ENCODE measurements at places on chromosomes 3 and 15.

DNA sequence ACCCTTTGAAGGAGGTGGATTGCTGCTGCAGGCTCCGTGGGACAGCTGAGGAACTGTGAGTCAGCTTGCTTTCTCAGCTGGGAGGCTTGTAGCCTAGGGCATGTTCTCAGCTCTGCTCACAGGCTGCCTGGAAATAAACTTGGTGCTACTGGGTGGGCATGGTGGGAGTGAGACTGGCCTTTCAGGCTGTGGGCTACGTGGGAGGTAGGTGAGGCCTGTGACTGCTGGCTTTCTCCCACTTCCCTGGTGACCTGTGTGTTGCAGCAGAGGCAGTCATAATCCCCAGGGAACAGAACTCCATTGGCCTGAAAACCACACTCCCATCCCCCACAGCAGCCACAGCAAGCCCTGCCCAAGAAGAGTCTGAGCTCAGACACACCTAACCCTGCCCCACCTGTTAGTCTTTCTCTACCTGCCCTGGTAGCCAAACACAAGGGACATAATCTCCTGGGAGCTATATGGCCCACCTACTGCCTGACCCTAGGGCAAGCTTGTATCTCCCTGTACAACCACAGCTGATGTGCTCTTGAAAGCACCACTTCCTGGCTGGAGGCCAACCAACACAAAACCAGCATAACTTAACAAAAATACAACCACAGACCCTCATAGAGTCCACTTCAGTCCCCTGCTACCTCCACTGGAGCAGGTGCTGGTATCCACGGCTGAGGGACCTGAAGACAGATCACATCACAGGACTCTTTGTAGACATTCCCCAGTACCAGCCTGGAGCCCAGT is 236.5 kb downstream of the SQOR start:
- no peak for DNase-seq

DNA sequence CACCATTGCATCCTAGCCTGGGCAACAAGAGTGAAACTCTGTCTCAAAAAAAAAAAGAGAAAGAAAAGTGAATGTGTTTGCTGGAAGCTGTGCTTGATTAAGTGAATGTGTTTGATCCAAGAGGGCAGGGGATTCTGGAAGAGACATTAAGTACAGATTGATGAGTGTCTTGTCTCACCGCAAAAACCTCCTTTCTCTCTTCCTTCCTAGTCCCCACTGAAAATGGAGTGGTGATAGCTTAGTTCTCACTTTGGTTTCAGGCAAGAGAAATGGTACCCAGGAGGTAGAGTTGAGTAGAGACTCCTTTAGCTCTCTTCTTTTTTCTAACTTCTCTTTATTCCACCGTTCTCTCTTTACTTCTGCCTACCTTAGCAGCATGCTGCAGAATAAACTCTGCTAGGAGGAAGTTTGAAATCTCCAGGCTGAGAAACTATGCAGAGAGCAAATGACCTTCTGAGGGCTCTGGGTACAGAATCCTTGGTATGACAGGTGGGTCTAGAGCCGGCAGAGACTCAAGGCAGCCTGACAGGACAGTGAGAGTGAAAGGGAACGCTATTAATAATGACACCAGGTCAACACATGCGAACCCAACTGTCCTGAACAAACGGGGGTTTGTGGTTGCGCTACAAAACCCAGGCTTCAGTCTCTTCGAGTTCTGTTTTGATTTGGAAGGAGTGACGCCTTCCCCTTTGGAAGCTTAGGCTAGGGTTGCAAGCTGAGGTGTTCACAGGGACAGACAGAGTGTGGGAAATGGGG is 74.9 kb downstream of the SMAD3 start:
- DNase-seq = no peak

- DNase-seq = no peak
Measured at GRCh38 chr15:99296386-99296785, 45.1 kb downstream of the LRRC28 start.

GRCh38 chr3:127120851-127121647 is 71.9 kb upstream of the PRR23E start:
- DNase-seq = no peak

- no peak for DNase-seq
Measured at GRCh38 chr3:46096336-46096735, 69.1 kb upstream of the XCR1 start.

DNA sequence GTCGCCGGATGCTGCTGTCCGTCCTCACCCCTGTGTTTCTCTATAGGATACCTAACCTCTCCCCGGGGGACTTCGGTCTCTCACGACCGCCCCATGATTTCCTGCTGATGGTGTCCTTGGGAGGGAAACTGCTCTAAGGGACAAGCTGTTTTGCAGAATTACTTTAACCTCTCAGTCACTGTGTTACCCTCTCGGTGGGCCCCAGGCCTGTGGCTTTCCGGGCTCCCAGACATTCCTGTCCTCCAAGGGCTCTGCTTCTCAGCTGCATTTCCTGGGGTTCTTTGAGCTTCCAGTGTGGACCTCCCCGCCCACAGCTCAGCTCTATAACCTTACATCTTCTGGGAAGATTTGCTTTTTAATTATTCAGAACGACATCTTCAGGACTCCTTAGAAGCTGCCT is 40.9 kb downstream of the CHST2 start:
- no peak for DNase-seq

DNA sequence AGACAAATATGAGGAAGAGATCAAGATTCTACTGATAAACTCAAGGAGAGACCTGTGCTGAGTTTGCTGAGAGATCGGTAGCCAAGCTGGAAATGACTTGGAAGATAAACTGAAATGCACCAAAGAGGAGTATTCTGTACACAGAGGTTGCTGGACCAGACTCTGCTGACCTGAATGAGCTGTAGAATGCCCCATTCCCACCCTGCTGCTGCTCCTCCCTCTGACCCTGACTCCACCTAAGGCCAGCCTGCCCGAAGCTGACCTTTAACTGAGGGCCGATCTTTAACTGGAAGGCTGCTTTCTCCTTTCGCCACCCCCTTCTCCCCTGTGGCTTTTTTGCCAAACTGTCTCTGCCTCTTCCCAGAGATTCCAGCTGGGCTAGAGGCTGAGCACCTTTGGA is 34.6 kb downstream of the CDIN1 start:
- DNase-seq = no peak

DNA sequence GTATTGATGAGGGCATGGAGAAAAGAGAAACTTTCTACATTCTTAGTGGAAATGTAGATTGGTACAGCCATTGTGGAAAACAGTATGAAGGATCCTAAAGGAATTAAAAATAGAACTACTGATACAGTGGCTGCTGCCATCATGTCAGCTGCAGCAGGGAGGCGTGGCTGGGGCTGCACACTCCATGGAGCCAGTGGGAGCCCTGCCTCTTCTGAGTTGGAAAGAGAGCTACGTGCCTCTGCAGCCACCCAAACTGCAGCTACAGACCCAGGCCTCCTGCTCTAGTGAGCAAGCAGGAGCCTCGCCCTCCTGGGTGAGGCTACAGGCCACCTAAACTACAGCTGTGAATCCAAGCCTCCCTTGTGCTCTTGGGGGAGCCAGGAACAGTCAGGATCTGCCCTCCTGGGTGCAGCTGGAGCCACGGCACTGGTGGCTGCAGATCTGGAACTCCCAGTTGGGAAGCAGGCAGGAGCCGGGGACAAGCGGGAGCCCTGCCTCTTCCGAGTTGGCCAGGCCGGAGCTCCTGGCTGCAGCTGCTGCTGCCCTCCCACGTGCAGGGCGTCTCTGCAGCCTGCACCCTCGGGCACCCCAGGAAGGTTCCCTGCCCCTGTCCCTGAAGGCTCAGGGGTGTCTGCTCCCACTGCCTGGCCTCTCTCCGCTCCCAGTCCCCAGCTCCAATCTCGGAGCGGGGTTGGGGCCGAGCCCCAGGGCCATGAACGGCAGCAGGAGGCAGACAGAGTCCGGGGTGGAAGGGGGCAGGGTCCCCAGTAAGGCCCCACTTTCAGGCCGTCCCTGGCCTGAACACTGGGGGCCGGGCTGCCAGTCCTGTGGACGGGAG is 64.5 kb downstream of the THBS1 start:
- no peak for DNase-seq

DNA sequence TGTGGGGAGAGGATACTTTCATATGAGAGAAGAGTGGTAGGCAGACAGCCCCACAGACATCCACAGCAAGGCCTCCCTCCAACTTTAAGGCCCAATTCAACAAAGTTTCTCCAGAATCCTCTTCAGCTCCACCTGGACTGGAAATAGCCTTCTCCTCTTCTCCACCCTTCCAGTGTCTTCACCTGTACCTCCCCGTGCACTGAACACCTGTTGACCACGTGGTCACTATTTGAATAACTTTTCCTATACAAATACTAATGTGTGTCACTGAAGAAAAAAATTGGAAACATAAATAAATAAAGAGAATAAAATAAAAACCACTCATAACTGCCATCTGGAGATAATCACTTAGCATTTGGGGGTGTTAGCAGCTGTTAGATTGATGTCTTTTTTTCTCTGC is 52.9 kb downstream of the CCNL1 start:
- DNase-seq = no peak

- DNase-seq = no peak
Measured at GRCh38 chr15:40313531-40314398, 6.0 kb upstream of the PLCB2 start.

DNA sequence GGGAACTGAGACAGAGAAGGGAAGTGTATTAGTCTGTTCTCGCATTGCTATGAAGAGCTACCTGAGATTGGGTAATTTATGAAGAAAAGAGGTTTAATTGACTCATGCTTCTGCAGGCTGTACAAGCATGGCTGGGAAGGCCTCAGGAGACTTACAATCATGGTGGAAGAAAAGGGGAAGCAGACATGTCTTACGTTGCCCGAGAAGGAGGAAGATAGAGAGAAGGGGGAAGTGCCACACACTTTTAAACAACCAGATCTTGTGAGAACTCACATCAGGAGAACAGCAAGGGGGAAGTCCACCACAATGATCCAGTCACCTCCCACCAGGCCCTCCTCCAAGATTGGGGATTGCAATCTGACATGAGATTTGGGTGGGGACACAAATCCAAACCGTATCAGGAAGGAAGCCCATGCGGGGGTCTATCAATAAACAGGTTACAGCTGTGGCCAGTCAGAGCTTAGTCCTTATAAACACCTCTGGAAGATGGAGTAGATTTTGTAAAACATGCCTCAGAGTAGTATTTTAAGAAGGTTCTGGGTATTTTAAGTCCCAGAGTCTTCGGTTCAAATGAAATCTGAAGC is 153.9 kb downstream of the GHSR start:
- no peak for DNase-seq

GRCh38 chr3:73556520-73557372 is 68.0 kb downstream of the PDZRN3 start:
- no peak for DNase-seq

DNA sequence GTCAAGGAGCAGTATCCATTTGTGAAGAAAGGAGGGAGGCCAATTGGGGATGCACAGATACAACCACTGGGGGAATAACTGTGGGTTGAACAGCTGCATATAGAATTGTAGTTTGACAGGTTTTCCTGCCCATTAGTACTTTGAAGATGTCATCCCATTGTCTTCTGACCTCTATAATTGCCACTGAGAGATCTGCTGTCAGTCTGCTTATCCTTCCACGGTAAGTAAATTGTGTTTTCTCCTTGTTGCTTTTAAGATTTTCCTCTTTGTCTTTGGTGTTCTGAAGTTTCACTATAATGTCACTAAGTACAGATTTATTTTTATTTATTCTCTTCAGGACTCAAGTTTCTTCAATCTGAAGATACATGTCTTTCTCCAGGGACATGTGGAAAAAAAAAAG is 56.6 kb downstream of the MOBP start:
- no peak for DNase-seq

DNA sequence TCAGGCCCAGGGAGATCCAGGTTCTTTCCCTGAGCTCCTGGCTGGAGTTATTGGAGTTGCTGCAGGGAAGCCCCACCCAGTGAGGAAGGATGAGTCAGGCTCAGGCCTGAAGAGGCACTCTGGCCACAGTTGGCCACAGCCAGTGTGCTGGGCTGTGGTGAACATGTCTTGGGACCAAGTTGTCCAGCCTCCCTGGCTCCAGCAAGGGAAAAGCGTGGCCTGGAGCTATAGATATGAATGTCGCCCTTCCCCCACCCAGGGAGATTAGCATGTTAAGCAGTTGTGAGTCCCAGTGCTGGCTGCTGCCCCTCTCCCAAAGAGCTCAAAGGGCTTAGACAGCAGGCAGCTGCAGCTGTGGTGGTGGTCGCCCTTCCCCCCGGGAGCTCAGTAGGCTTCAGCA is 963.2 kb downstream of the ROBO2 start:
- no peak for DNase-seq

- DNase-seq = no peak
Measured at GRCh38 chr3:155354658-155355057, 61.2 kb upstream of the STRIT1 start.

DNA sequence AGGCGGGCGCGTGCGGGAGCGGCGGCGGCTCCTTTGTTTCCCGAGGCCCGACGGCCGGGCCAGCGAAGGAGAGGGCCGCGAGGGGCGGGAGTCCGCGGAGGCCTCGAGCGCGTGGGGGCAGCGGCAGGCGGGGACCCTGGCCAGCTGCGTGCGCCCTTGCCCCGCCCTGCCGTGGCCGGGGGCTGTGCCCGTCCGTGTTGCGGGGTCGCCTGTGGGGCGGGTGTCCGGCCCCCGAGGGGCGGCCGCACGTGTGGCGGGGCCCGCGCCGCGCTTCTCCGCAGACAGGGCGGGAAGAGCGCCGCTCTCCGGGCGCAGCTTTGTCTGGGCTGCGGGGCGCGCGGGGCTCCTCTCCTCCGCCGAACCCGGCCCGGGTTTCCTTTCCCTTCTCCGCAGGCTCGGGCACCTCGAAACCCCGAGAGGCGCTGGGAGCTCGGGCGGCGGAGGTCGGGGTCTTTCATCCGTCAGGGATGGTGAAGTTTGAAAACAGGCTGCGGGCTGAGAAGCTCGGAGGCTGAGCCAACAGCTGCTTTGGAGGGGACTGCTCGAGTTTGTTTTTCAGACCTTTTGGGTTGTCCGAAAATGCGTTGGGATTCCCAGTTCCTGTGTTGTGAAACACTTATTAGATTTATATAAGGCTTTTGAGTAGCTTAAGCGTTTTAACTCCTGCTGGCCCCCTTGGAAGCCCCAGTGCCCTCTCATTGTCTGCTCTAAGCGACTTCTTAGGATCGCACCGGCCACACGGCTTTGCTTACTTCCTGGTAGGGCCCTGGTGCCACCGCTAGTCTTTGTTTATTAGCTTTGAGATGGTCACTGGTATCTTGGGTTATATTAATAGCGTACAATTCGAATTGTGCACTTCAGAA is 817 bp downstream of the USP3 start:
- no peak for DNase-seq

DNA sequence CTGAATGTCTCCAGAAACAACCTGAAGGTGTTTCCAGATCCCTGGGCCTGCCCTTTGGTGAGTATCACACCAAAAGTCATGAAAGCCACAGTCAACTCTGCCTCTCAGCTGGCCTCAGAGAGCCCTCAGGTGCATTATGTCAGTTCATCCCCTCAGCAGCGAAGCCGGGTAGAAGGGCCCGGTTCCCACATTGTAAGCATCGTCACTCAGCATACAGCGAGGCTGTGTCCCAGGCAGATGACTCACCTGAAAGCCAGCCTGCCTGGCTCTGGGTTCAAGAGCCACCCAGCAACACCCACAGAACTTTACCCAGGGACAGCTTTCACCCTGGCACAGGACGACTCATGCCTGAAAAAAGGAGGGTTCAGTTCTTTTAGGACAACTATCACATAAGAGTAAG is 91.6 kb downstream of the LRRK1 start:
- DNase-seq = no peak

GRCh38 chr15:38266247-38266986 is 13.8 kb downstream of the SPRED1 start:
- no peak for DNase-seq
